ENCODE measurements at places on chromosomes 1 and 21.

DNA sequence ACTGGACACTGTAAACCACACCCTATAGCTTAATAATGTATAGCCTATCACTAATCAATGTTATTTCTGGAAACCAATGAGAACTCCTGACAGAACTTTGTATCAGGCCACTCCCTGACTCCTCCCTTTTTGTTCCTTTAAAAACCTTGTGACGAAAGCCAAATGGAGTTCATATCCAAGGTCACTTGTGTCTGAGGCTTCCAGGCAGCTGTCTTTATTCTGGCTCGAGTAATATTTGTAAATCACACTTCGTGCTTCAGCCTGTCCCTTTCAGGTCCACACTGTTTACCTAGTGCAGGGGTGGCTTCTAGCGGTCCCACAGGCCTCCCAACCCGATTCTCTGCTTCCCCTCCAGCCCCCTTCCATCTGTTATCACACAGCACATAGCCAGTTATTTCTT, 16.2 kb upstream of the CAPN9 start:
- DNase-seq: no peak

- DNase-seq: no peak
Observed at GRCh38 chr1:38266197-38266520, 219.6 kb upstream of the POU3F1 start.

- no peak for DNase-seq
Observed at GRCh38 chr1:9690440-9691107, 39.0 kb downstream of the PIK3CD start.

DNA sequence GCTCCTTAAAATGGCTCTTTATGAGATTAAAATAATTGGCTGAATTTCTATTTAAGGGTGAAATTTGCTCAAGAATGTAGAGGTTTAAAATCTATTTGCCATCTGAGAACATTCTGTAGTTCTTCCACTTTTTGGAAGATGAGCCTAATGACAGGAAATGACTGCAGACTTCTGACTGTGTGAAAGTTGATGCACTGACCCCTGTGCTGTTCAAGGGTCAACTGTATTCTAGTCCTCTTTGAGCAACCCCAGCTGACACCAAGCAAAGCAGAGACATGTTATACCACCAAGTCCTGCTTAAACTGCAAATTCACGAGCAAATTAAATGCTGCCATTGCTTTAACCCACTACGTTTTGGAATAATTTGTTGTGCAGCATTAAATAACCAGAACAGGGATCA, 26.6 kb downstream of the DDAH1 start:
- DNase-seq: no peak

- no peak for DNase-seq
Observed at GRCh38 chr1:168137515-168137821, 738 bp upstream of the GPR161 start.

- DNase-seq: no peak
Observed at GRCh38 chr1:244052728-244053312, 1.7 kb downstream of the ZBTB18 start.

- DNase-seq: peak; percentile 89
Observed at GRCh38 chr1:6246497-6247467, 2.8 kb downstream of the HES3 start.

DNA sequence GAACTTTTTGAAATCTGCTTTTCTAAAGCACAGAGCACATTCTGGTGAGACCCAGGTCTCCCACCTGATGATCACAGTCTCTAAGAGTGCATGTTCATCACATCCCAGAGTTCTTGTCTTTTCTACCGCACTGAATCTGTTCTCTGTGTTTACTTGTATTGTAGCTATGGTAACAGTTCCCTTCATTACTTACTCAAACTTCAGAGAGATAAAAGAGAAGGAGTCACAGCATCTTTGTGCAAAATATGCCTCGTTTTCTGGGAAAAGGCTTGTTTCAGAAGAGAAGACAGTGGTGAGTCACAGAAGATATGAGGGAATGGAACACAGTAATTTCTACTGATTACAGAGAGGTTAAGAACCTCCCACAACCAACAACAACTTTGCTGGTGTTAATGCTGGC, 580.6 kb downstream of the PLA2G4A start:
- no peak for DNase-seq

GRCh38 chr21:19236209-19236608, 832.6 kb upstream of the TMPRSS15 start:
- no peak for DNase-seq

GRCh38 chr21:45599146-45599581, 44.4 kb upstream of the PCBP3 start:
- DNase-seq: no peak

DNA sequence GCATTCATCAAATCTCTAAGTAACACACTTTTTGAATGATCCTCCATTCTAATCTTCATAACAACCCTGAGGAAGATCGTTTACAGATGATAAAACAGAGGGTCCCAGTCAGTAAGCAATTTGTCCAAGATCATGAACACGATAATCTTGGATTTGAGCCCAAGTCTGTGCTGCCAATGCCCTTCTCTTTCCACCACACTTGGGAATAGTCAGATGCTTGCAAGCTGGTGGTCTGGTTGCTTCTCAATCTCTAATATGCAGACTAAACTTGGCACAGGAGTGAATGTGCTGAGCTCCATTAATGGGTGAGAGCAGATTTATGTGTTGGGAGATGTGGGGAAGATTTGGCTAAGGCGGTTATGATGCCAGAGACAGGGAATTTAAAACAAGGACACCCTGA, 430.6 kb upstream of the DAB1 start:
- no peak for DNase-seq

GRCh38 chr1:78516716-78517115, 25.9 kb downstream of the PTGFR start:
- DNase-seq: no peak

DNA sequence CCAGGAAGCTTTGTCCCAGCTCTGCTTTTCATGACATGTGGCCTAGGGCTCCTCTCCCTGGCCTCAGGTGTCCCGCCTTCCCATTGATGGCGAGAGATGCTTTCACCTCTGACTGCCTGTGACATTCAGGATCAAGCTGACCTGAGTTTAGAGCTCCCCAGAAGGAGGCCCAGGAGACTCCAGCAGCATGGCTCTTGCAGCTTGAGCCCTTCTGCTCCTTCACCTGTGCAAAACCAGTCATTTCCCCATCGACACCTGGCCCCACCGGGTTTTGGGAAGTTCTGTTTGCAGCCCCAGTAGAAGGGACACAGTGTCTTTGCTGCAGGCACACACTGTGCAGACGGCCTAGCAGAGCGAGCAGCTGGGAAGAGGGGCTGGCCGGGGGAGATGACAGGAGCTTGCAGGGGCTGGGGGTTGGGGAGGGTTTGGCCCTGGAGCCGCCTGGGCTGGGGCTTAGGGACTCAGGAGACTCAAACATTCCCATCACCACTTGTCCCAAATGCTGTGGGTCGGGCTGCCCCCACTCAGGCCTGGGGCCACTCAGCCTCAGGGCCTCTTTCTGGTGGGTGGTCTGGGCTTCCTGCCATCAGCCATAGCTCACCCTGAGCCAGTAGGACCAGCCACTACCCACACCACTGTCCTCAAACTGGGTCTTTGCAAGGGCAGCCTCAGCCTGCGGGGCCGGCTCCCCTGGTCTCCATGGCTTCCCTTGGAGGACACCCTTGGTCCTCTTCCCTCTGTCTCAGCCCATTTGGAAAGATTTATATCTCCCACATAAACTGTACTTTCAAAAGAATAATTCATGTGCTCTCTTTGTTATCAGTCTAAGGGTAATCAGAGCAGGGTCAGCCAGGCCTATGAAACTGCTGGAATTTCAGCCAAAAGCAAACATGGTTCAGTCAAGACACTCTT, 3.8 kb upstream of the EDN2 start:
- no peak for DNase-seq
